CD8-positive, alpha-beta memory T cell (primary cell): ENCODE measurements at places on chromosomes 6 and 20. TPM values are rescaled to one million over a fixed set of nuclear protein-coding genes. Genes with fewer than 3 reads are reported as not detected.

Gene CTAGE9
- not detected for total RNA-seq

Gene TMX4
- 39.2 TPM for total RNA-seq

- no peaks in the 10 kb centered on the region for H3K4me1 ChIP-seq
- no peaks in the 10 kb centered on the region for H3K27me3 ChIP-seq
- no peak overlapping the region for H3K4me3 ChIP-seq
- no peak for DNase-seq
Measured at GRCh38 chr20:51182571-51182970, 159.7 kb upstream of the KCNG1 start.

DNA sequence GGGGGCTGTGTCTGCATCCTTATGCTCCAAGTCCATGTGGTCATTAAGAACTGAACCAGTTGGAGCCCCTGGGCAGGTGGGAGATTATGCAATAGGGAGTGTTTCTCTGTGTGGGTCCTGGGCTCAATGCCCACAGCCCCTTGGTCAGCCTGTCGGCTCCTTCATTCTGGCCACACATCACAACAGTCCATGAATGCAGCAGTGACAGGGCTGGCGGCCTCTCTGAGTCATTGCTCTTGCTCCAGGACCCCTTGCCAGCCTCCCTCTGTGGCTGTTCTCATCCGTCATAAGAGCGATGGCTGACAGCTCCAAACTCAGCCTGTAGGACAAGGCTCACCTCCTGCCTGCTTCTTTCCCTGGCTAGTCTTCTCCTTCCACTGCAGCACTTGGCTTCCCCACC lies 609.5 kb upstream of the CDH4 start:
- no peak overlapping the region for H3K4me3 ChIP-seq
- no peaks in the 10 kb centered on the region for H3K4me1 ChIP-seq

DNA sequence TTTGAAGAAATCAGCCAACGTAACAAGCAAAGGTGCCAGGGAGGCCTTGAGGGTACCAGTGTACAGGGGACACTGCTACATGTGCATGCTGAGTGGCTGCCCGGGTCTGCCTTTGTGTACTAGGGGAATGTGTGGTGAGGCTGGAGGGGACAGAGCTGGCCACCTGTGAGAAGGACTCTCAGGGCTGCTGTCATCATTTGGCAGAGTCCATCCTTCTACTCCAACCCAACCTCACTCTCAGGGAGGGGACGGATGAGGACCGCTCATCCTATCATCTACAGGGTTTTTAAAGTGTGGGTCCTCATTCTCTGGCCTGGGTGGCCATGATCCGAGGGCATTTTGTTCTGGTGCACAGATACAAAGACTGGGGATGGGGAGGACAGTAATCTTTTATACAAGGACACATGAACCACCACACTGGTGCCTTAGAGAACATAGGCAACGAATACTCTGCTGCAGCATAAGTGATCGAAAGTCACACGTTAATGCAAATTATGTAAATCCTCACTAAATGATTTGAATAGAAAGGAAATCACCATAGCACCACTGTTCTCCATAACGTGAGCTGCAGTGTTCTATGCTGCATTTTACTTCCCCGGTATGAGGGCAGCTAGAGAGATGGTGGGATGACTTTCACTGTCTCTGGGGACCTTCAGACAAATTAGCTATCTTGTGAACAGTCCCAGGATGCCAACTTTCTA lies 181.4 kb downstream of the GMPR start:
- no peaks in the 10 kb centered on the region for H3K36me3 ChIP-seq
- peaks cover 35% of the 10 kb centered on the region for H3K4me1 ChIP-seq
- H3K27ac ChIP-seq = peak overlapping the region; percentile 94
- no peak for DNase-seq
- no peaks in the 10 kb centered on the region for H3K27me3 ChIP-seq

GRCh38 chr20:634148-634925 lies 18.7 kb downstream of the SRXN1 start:
- no peak for DNase-seq
- no peak overlapping the region for H3K4me3 ChIP-seq
- no peaks in the 10 kb centered on the region for H3K4me1 ChIP-seq
- H3K27me3 ChIP-seq = no peaks in the 10 kb centered on the region

GRCh38 chr20:36396340-36396739 lies 90.2 kb downstream of the DLGAP4 start:
- no peak overlapping the region for H3K4me3 ChIP-seq
- H3K27ac ChIP-seq = no peak overlapping the region
- DNase-seq = no peak
- H3K27me3 ChIP-seq = peaks cover 4% of the 10 kb centered on the region
- H3K4me1 ChIP-seq = no peaks in the 10 kb centered on the region

DNA sequence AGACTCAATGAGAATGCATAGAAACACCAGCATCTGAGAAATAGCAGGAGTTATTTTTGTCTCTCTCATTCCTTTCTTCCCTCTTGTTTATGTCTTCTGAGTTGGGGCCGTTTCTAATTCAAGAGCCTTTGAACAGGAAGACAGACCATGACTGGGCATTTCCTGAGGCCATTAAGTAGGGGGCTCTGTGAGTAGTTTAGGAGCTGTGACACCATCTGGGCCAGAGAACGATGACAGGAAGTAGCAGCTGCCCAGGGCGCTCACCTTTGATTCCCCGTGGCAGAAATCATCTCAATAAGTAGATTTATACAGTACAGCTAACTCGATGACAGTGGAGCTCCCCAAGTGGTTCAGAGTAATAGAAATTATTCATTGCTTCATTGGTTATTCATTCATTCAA lies 298.4 kb upstream of the PLN start:
- no peak overlapping the region for H3K4me3 ChIP-seq

- no peaks in the 10 kb centered on the region for H3K36me3 ChIP-seq
- no peak overlapping the region for H3K27ac ChIP-seq
- no peaks in the 10 kb centered on the region for H3K4me1 ChIP-seq
- H3K4me3 ChIP-seq = no peak overlapping the region
Measured at GRCh38 chr6:10101551-10102252, 313.2 kb downstream of the TFAP2A start.

DNA sequence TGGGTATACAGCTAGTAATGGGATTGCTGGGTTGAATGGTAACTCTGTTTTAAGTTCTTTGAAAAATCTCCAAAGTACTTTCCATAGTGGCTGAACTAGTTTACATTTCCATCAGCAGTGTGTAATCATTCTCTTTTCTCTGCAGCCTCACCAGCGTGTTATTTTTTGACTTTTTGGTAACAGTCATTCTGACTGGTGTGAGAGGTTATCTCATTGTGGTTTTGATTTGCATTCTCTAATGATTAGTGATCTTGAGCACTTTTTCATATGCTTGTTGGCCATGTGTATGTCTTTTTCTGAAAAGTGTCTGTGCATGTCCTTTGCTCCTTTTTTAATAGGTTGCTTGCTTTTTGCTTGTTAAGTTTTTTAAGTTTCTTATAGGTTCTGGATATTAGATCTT lies 194.2 kb upstream of the PHACTR1 start:
- no peaks in the 10 kb centered on the region for H3K36me3 ChIP-seq
- H3K4me1 ChIP-seq = no peaks in the 10 kb centered on the region
- no peaks in the 10 kb centered on the region for H3K27me3 ChIP-seq
- no peak overlapping the region for H3K4me3 ChIP-seq

DNA sequence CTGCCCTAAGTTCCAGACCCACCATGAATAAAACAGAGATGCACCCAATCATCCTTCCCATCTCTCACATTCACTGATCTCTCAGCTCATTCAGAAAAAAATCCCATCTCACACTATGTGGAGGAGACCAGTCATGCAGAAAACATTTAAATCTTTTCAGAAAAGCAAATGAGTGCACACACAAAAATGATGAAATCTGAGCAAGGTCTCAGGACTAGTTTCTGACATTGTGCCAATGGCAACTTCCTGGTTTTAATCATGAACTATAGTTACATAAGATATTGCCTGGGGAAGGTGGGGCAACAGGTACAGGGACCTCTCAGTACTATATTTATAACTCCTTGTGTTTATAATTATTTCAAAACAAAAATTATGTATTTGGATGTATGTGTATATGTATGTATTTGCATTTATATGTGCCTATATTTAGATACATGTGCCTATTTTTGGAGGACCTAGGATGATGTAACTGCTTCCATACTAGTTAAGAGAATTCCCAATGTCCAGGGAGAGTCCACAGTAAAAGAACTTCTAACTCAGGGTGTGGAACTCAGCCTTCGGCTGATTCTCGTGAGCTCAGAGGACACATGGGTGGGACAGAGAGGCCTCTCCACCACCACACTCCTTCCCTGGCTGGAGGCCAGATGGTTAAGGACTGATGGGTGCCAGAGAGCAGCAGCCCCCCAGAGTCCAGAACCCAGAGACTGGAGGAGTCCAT lies 71.7 kb upstream of the MAP3K4 start:
- H3K36me3 ChIP-seq = no peaks in the 10 kb centered on the region
- no peaks in the 10 kb centered on the region for H3K27me3 ChIP-seq
- H3K4me3 ChIP-seq = no peak overlapping the region
- DNase-seq = no peak
- no peak overlapping the region for H3K27ac ChIP-seq

- no peaks in the 10 kb centered on the region for H3K27me3 ChIP-seq
- H3K4me3 ChIP-seq = no peak overlapping the region
- no peaks in the 10 kb centered on the region for H3K36me3 ChIP-seq
- peaks cover 18% of the 10 kb centered on the region for H3K4me1 ChIP-seq
- H3K27ac ChIP-seq = no peak overlapping the region
Measured at GRCh38 chr6:131292145-131292938, 157.1 kb downstream of the AKAP7 start.

DNA sequence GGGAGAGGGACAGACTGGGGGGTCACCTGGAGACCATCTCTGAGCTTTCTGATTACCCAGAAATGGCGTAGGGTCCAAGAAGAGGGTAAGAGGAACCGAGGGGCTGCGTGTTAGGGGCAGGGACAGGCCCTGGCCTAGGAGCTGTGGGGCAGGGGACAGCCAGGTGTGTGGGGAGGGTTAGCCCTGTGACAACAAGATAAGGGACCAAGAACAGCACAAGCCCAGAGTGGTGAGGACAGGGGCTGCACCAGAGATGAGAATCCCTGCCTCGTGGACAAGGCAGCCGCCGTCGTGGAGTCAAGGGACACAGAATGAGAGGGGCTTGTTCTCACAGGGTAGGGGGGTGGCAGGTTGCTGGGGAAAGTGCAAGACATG lies 449 bp upstream of the AVP start:
- no peak for DNase-seq
- H3K4me1 ChIP-seq = peaks cover under 1% of the 10 kb centered on the region
- no peaks in the 10 kb centered on the region for H3K36me3 ChIP-seq
